ENCODE measurements at places on chromosomes 13 and 19. TPM values are rescaled to one million over a fixed set of nuclear protein-coding genes. Genes with fewer than 3 reads are reported as not detected.

The CD22 gene
- total RNA-seq, result 1.4 TPM

The ZNF132 gene
- 1.8 TPM for total RNA-seq

The SIGLEC7 gene
- not detected for total RNA-seq

The NCCRP1 gene
- not detected for total RNA-seq

The TBXA2R gene
- 0.49 TPM for total RNA-seq

The IGSF23 gene
- not detected for total RNA-seq

The AKAP8L gene
- 67.6 TPM for total RNA-seq

The POGLUT2 gene
- 5.7 TPM for total RNA-seq

The EHD2 gene
- 0.26 TPM for total RNA-seq

The SPIB gene
- 1.9 TPM for total RNA-seq

The RDH8 gene
- not detected for total RNA-seq

The TSKS gene
- total RNA-seq, result 0.40 TPM

The LRRC63 gene
- total RNA-seq, result 0.16 TPM

The CACNA1A gene
- total RNA-seq, result 0.16 TPM

The KLK3 gene
- total RNA-seq, result not detected

The C19orf81 gene
- 0.95 TPM for total RNA-seq

The GSX1 gene
- total RNA-seq, result not detected

The CLIP3 gene
- total RNA-seq, result 1.4 TPM

The DAND5 gene
- not detected for total RNA-seq

The SIGLEC5 gene
- 0.11 TPM for total RNA-seq

The CDX2 gene
- 0.43 TPM for total RNA-seq

The ZNF418 gene
- total RNA-seq, result 1.8 TPM

The HSPB6 gene
- total RNA-seq, result 0.37 TPM

The PROZ gene
- total RNA-seq, result not detected

The APOE gene
- 4.9 TPM for total RNA-seq

The CYP2A6 gene
- 0.38 TPM for total RNA-seq

The ZNF844 gene
- total RNA-seq, result 2.8 TPM

The SLC27A5 gene
- total RNA-seq, result 12.6 TPM

The GJA3 gene
- 0.08 TPM for total RNA-seq

The TSPAN16 gene
- not detected for total RNA-seq

The SLITRK1 gene
- total RNA-seq, result not detected

The HIF3A gene
- total RNA-seq, result 0.54 TPM

The KIR3DL2 gene
- 1.1 TPM for total RNA-seq

The CLDND2 gene
- total RNA-seq, result 3.8 TPM

The C5AR1 gene
- total RNA-seq, result 0.63 TPM

The KLC3 gene
- not detected for total RNA-seq

The RNASEH2B gene
- total RNA-seq, result 53.4 TPM

The MICU2 gene
- total RNA-seq, result 32.4 TPM

The NLRP5 gene
- not detected for total RNA-seq

The FAM83E gene
- 11.3 TPM for total RNA-seq

The ZNF766 gene
- 13.6 TPM for total RNA-seq

The METTL21C gene
- not detected for total RNA-seq

The FRY gene
- total RNA-seq, result 0.74 TPM

Measured in activated T-cell treated with anti-CD3 and anti-CD28 coated beads, Interleukin-2, amount 50 U/mL, for 4 hours (primary cell).